ENCODE measurements at places on chromosomes 16 and 17.

GRCh38 chr17:76696763-76697701, 13.7 kb downstream of the MXRA7 start:
- no peak for DNase-seq

GRCh38 chr17:44213403-44214229, 5.9 kb downstream of the UBTF start:
- DNase-seq: no peak

DNA sequence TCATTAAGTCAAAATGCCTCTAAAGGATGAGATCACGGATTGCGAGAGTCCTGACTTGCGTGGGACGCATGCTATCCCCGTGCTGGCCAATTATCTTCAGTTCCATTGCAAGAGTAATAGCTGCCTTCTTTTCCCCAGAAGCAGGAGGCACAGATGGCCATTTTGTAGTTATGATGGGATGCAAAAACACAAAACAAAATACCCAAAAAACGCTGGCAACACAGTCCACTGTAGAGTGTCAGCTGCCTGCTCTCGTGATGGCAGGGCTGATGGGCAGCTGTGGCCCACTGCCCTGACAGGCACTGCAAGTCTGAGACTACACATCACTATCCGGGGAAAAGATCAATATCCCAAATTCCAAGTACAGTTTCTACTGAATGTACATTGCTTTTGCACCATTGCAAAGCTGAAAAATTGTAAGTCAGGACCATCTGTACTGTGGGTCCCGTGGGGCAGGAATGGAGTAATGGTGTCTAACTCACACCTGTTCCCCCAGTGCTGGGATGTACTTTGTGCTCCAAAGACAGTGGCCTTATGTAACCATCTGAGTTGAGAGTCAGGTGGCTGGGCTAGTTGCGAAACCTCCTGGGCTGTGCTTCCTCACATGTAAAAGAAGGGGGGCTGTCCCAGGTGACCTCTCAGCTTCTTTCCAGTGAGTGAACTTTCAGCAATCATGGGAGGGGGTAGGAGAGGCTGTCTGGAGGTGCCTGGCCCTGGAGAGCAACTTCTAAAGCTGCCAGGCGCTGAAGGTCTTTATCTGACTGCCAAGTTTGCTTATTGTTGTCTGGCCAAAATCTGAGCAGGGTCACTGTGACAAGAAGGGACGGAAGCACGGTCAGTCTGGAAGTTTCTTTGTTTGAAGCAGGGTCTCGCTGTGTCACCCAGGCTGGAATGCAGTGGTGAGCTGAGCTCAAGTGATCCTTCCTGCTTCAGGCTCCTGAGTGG, 4.7 kb downstream of the SLC47A1 start:
- DNase-seq: no peak

- no peak for DNase-seq
These were observed 30.9 kb downstream of the FAM222B start for GRCh38 chr17:28811651-28812090.

DNA sequence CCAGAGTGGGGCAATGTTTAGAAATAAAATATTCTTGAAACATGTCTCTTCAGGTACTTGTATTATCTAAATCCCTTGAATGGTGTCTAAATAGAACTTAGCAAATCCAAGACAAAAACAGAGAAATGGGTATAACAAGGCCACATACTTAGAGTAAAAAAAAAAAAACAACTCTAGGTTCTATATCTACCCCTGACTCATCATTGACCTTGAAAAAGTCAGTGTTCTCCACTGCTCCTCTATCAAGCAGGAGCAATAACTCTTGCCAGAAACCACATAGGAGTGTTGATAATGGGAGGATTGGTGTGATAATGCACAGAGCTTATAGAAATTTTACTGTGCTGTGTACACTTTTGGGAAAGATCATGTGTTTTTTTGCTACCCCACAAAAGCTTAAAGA, 296.6 kb upstream of the PMFBP1 start:
- DNase-seq: no peak

- DNase-seq: no peak
These were observed 80.2 kb downstream of the DYNLRB2 start for GRCh38 chr16:80620736-80621605.

- no peak for DNase-seq
These were observed 96.9 kb upstream of the ZNF750 start for GRCh38 chr17:82936768-82937171.

DNA sequence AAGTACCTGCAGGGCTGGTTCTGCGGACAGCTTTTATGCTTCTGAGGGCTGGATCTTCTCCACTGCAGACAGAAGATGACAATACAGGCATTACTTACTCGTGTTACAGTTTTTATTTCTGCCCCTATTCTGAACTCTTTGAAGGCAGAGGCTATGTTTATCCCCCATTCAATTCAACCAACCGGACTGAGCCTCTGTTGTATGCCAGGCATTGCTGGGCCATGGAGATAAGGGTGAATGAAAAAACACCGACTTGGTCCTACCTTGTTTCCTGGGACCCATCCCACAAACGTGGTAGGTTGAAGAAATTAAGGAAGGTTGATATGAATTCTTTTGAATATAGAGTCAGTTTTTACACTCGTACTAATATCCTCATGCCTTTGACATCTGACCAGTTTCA, 10.0 kb upstream of the HP start:
- no peak for DNase-seq

DNA sequence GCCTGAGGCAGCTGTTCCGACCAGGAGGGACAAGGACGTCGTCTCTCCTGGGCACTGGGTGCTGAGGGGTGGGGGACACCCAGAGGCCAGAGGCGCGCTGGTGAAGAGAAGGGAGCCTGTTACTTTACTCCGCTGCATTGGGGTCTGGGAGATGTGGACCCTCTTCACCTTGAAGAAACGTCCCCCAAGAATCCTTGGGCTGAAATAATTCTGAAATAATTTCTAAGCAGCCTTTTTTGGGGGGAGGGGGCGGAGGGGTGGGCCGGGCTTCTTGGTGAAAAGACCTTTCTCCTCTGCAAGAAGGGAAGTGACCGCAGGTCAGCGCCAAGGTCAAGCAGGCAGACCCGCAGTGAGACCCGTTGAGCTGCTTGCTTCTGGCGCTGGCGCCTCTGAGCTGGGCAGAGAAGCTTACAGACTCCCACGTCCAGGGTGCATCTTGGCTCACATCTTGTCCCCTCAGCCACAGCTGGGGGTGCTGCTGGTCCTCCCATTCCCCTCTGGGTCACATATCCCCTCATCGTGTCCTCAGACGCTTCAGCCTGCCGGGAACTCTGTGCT, 1.1 kb downstream of the SYT17 start:
- no peak for DNase-seq

- DNase-seq: no peak
These were observed 33.3 kb upstream of the SMPD3 start for GRCh38 chr16:68481636-68482035.

DNA sequence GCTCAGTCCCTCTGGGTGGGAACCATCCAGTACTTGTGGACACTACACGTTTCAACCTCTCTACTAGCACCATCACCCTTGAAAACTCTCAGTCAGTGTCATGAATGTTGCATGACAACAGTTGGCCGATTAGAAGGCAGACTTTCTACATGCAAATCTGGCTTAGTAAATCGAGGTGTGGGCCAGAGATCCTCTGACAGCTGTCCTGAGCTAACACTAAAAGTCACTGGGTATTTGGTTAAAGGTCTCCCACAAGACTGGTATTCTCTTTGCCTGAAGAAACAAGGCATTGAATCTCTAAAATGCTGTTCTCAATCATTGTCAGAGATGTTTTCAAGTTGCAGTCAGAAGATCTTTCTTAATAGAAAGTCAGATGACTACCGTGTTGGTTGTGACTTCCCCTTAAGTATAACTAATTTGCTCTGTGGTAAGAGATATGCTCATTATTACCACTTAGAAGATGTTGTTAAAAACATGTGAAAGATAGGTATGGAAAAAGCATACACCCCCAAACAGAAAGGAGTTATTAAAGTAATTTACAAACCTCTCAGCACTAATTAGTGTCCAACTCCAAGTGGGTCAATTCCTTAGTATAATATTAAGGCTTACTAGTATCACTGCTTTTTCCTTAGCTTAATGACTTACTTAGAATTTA, 62.3 kb downstream of the WNT3 start:
- DNase-seq: no peak
